Foreskin fibroblast (primary cell): ENCODE measurements at places on chromosomes 3 and 15.

- no peak for DNase-seq
Measured at GRCh38 chr3:106573605-106574004, 704.8 kb upstream of the CBLB start.

DNA sequence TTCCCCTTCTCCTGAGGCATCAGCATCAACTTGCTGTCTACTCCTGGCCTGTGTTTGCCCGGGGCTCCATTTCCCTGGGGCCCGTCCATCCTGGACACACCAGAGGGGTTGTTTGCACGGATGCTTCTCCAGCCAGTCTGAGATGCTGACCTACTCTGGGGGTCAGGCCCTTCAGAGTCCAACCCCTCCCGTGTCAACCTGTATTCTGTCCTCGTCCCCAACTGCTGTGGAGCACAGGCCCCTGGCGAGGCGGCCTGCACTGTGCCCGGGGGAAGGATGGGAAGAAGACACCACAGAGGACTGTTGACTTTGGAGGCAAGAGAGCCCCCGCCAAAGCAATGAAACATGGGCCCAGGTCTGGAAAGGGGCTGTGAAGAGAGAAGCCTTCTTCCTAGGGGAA is 25.8 kb downstream of the ALS2CL start:
- DNase-seq, result no peak

GRCh38 chr3:132872711-132873110 is 150.5 kb upstream of the NPHP3 start:
- no peak for DNase-seq

- no peak for DNase-seq
Measured at GRCh38 chr3:31094048-31094447, 199.6 kb upstream of the GADL1 start.

GRCh38 chr3:105862217-105862616 is 6.6 kb downstream of the CBLB start:
- no peak for DNase-seq

- no peak for DNase-seq
Measured at GRCh38 chr3:66068255-66068654, 29.5 kb upstream of the MAGI1 start.

DNA sequence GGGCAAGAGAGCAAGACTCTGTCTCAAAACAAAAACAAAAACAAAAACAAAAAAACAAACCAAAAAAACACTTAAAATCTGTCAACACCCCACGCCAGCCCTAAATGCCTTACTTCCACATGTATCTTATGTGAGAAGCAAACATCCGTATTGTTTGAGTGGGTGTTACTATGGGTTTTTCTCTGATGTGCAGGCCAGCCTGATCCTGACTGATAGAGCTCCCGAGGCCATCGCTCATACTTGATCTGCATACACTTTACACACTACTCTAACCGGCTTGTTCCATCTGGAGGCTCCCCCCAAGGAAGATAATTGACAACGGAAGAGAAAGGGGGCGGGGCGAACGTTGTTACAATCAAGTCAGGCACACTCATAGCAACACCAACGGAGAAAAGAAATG is 237.4 kb downstream of the TBL1XR1 start:
- no peak for DNase-seq

- peak; percentile 19 for DNase-seq
Measured at GRCh38 chr15:58608711-58609110, 140.8 kb downstream of the ADAM10 start.

GRCh38 chr3:179486806-179487205 is 35.5 kb upstream of the GNB4 start:
- no peak for DNase-seq

GRCh38 chr15:87986776-87987175 is 269.8 kb downstream of the NTRK3 start:
- no peak for DNase-seq

- DNase-seq, result no peak
Measured at GRCh38 chr15:66154581-66154980, 99.0 kb downstream of the MEGF11 start.

DNA sequence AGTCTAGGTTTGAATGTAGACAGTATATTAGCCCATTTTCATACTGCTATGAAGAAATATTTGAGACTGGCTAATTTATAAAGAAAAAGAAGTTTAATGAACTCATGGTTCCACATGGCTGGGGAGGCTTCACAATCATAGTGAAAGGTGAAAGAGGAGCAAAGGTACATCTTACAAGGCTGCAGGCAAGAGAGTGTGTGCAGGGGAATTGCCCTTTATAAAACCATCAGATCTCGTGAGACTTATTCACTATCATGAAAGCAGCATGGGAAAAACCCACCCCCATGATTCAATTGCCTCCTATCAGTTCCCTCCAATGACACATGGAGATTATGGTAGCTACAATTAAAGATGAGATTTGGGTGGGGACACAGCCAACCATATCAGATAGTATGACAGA is 440.1 kb upstream of the ARHGEF26 start:
- no peak for DNase-seq

GRCh38 chr3:170768334-170768801 is 101.6 kb downstream of the RPL22L1 start:
- peak; percentile 55 for DNase-seq

GRCh38 chr15:59224474-59224873 is 17.8 kb downstream of the LDHAL6B start:
- no peak for DNase-seq

- DNase-seq, result peak; percentile 28
Measured at GRCh38 chr3:71784914-71785531, at the start of gene PROK2. PROK2 (minus strand) TSS chr3:71785148; CDS start chr3:71785052, 96 bp downstream.

- no peak for DNase-seq
Measured at GRCh38 chr3:108333961-108334360, 37.6 kb downstream of the HHLA2 start.

GRCh38 chr3:188817103-188817934 is 354.5 kb upstream of the TPRG1 start:
- no peak for DNase-seq

- DNase-seq, result peak; percentile 98
Measured at GRCh38 chr15:96047255-96047931, 283.1 kb upstream of the NR2F2 start.

- no peak for DNase-seq
Measured at GRCh38 chr3:63056932-63057331, 181.7 kb upstream of the CADPS start.

DNA sequence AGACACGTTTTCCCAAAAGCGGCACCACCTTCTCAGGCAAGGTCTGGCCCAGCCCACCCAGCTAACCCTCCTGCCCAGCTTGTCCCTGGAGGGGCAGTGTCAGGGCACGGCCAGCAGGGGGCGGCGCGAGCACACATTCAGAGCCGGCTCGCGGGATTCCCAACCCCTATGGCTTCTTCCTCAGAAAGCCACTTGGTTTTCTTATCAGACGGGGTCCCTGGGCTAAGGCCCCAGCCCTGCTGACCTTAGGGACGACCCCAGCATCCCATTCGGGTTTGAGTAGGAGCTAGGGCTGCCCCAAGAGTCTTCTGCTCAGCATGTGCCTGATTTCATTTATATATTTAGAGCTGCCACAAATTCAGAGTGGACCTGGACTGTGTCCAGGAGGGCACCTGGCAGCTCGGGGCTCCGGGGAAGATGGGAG is 14.5 kb downstream of the RLBP1 start:
- DNase-seq, result peak; percentile 45

DNA sequence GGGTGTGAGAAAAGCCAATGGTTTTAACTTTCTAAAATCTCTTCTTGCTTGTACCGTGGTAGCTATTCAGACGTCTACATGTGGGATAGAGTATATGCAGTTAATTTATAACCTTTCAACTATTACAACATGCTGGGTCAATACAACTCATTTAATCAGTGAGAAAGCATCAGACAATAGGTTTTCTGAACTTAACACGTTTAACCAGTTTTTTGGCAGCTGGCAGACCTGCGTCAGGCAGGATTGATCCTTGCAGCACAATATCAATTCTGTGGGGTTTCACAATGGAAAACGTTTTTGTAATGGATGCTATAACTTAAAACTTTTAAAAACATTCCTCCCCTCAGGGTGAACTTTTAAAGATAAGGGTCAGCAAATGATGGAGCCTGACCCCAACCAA is 6.5 kb downstream of the GNB5 start:
- DNase-seq, result no peak

DNA sequence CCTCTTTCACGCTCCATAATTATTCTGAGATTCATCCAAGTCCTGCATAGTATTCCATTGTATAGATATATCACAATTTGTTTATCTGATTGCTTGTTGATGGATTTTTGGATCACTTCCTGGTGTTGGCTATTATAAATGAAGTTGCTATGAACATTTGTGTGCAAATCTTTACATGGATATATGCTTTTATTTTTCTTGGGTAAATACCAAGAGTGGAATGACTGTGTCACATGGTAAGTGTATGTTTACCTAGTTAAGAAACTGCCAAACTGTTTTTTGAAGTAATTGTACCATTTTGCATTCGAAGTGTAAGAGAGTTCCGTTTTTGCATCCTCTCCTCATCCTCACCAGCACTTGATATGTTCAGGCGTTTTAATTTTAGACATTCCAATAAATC is 34.6 kb upstream of the ROPN1 start:
- no peak for DNase-seq

DNA sequence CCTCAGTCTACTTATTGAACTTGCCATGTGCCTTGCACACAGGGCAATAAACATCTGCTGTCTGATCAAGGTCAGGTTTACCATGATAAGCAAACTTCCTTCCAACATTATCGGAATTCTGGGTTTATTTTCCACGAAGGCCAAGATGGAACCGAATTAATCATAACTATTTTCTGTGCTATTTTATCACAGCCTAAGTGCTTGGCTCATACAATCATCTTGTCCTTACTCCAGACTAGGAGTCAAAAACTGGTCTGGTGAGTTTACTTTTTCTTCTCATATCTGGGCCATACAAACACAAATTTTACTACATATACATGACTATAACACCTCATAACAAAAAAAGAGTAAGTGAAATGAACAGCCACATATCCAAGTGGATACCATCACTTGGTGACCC is 2.3 kb downstream of the FBN1 start:
- no peak for DNase-seq

DNA sequence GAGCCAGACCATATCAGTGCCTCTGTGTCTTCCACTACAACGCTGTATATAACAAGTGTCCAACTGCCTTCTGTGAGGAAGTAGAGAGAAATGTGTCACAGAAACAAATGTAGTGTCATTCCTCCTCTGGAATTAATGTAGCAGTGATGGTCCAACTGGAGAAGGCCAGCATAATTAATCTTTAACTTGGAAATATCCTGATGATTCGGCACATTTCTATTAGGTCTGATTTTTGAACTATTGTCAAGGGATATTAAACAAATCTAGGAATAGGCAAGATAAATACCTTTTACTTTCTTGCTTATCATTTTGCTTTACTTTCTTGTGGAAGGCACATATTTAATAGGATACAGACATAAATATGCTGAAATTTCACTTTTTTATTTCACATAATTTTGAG is 446.2 kb upstream of the ALCAM start:
- DNase-seq, result no peak

DNA sequence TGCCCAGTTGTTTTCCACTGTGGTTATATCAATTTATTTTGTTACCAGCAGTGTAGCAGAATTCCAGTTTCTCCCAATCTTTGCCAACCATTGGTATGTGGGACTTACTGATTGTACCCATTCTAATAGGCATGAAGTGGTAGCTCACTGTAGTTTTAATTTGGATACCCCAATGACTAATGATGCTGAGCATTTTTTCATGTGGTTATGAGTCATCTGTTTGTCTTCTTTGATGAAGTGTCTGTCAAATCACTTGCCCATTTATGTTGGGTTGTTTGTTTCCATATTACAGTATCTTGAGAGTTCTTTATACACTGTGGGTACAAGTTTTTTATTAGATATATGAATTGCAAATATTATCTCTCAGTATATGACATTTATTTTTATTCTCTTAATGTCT is 644.3 kb downstream of the NR2F2 start:
- no peak for DNase-seq

GRCh38 chr3:192570821-192571791 is 156.2 kb downstream of the FGF12 start:
- peak; percentile 72 for DNase-seq
